Fibroblast of the aortic adventitia (primary cell): ENCODE measurements at places on chromosomes 13 and 19. TPM values are rescaled to one million over a fixed set of nuclear protein-coding genes. Genes with fewer than 3 reads are reported as not detected.

Gene CPB2
- total RNA-seq: not detected in 2 replicates

Gene ZNF221
- total RNA-seq: 4.9 and 8.7 TPM in 2 replicates

Gene RXFP2
- not detected in 2 replicates for total RNA-seq

Gene SOX1
- total RNA-seq: not detected in 2 replicates

Gene TRIP10
- total RNA-seq: 33.3 and 44.9 TPM in 2 replicates

Gene HCST
- total RNA-seq: 0.81 and 2.7 TPM in 2 replicates

Gene FPR3
- not detected in 2 replicates for total RNA-seq

Gene TTC9B
- not detected in 2 replicates for total RNA-seq

Gene NAT14
- 8.3 and 17.5 TPM in 2 replicates for total RNA-seq

Gene KIR3DL1
- not detected in 2 replicates for total RNA-seq

Gene CEACAM4
- not detected in 2 replicates for total RNA-seq
